ENCODE measurements at places on chromosomes 7 and 10. TPM values are rescaled to one million over a fixed set of nuclear protein-coding genes. Genes with fewer than 3 reads are reported as not detected.

SLC29A4 gene
- total RNA-seq = 2.7 TPM

UPK3B gene
- total RNA-seq = 16.6 TPM

HIBADH gene
- total RNA-seq = 27.1 TPM

CUZD1 gene
- total RNA-seq = 0.56 TPM

HABP2 gene
- 0.77 TPM for total RNA-seq

DNA sequence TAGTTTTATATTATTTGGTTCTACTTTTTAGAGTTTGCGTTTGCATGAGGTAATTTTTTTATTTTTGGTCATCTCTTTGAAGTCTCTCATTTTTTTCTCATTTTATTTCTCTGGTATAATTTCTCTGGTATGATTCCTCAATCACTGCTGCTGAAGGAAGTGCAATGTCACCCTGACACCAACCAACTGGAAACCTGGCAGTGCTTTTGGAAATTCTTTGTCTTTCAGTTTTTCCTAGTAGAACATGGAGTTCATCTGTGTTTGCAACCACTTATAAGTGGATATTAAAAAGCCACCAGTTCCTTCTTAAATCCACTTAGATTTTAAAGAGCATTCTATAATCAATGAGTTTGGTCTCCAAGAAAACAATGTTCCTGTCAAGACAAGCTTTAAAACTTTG, 291.8 kb downstream of the PRKG1 start:
- no peaks in the 10 kb centered on the region for H3K4me1 ChIP-seq
- no peak for DNase-seq
- no peak overlapping the region for H3K4me3 ChIP-seq
- H3K27ac ChIP-seq = no peak overlapping the region

- no peak for DNase-seq
- no peak overlapping the region for H3K4me3 ChIP-seq
- H3K27me3 ChIP-seq = no peaks in the 10 kb centered on the region
- H3K36me3 ChIP-seq = no peaks in the 10 kb centered on the region
Measured at GRCh38 chr7:41152179-41152678, 550.7 kb downstream of the INHBA start.

DNA sequence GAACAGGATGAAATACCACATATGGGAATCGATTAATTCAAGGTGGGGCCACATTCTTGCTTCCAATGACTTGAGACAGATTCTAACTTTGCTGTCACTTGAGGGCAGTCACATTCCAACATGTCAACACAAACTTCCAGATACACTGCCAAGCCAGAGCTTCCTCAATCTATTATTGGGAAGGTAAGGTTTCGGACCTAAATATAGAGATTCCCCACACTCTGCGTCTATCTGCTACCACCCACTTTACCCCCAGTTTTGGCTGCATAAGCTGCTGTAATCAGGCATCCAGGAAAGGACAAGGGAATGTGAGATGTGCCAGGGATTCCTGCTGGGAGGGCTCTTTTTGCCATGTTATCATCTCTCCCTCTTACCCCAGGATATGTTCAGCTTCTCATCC, 20.5 kb upstream of the DGKI start:
- no peak overlapping the region for H3K4me3 ChIP-seq
- no peak for DNase-seq
- H3K27ac ChIP-seq = no peak overlapping the region
- H3K27me3 ChIP-seq = no peaks in the 10 kb centered on the region
- no peaks in the 10 kb centered on the region for H3K4me1 ChIP-seq

- peaks cover 12% of the 10 kb centered on the region for H3K4me1 ChIP-seq
- no peak for DNase-seq
- H3K4me3 ChIP-seq = no peak overlapping the region
- no peaks in the 10 kb centered on the region for H3K36me3 ChIP-seq
- H3K27me3 ChIP-seq = no peaks in the 10 kb centered on the region
Measured at GRCh38 chr7:151936207-151936606, 20.0 kb upstream of the GALNTL5 start.

DNA sequence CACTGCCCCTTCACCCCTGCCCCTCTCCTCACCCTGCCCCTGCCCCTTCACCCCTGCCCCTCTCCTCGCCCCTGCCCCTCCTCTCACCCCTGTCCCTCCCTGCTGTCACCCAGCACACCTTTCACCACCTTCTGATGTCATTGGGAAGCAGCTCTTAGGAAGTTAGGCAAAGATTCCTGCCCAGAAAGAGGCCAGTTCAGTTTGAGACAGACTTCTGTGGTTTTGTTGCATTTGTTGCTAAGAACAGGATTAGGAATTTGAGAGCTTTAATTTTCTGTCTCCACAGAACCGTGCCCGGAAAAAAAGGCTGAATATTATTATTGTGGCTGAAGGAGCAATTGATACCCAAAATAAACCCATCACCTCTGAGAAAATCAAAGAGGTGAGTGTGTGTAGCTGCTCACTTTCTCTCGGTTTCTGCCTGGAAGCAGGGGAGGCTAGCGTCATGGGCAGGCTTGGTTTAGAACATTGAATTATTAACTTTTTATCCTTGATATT, 39.6 kb downstream of the PFKP start:
- H3K27ac ChIP-seq = peak overlapping the region; percentile 39
- peaks cover 22% of the 10 kb centered on the region for H3K36me3 ChIP-seq
- H3K4me3 ChIP-seq = no peak overlapping the region

DNA sequence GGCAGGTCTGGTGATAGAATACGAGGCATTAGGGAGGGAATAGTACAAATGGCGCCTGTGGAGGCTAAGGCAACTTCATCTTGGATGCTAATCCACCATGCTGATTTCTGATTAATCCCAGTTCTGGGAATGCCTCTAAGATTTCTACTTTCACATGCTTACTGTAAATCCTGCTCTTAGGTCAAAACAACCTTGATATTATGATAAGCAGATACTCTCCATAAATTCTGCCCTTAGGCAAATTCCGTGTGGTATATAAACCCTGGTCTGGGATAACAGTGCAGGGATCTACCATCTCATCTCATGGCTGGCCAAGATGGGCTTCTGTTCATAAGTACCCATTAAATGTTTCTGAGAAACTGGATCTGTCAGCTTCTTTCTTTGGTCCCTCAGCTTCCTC, 11.4 kb upstream of the NEUROG3 start:
- H3K27ac ChIP-seq = no peak overlapping the region
- no peaks in the 10 kb centered on the region for H3K4me1 ChIP-seq
- DNase-seq = no peak
- peaks cover 18% of the 10 kb centered on the region for H3K27me3 ChIP-seq
- H3K36me3 ChIP-seq = no peaks in the 10 kb centered on the region

GRCh38 chr10:98030991-98031431, 590 bp upstream of the CRTAC1 start:
- peaks cover 15% of the 10 kb centered on the region for H3K4me1 ChIP-seq
- H3K27me3 ChIP-seq = peaks cover 67% of the 10 kb centered on the region
- peak overlapping the region; percentile 53 for H3K4me3 ChIP-seq
- DNase-seq = no peak

DNA sequence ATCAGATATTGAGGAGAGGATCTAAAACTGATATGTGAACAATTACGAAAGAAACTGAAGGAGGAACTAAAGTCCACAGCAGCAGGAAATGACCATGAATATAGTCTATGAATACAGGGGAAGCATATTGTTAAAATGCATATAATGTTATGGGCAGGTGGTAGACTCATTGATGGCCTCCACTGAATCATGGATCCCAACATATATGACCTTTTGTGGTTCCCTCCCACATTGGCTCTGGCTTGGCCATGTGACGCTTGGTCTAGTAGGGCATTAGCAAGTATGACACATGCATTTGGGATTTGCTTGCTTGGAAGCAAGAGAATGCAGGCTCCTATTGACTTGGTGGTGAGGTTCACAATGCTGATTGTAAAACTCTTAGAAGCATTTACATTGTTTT, 55.2 kb upstream of the RAB18 start:
- H3K4me1 ChIP-seq = no peaks in the 10 kb centered on the region
- H3K4me3 ChIP-seq = no peak overlapping the region
- no peak overlapping the region for H3K27ac ChIP-seq
- H3K27me3 ChIP-seq = no peaks in the 10 kb centered on the region

DNA sequence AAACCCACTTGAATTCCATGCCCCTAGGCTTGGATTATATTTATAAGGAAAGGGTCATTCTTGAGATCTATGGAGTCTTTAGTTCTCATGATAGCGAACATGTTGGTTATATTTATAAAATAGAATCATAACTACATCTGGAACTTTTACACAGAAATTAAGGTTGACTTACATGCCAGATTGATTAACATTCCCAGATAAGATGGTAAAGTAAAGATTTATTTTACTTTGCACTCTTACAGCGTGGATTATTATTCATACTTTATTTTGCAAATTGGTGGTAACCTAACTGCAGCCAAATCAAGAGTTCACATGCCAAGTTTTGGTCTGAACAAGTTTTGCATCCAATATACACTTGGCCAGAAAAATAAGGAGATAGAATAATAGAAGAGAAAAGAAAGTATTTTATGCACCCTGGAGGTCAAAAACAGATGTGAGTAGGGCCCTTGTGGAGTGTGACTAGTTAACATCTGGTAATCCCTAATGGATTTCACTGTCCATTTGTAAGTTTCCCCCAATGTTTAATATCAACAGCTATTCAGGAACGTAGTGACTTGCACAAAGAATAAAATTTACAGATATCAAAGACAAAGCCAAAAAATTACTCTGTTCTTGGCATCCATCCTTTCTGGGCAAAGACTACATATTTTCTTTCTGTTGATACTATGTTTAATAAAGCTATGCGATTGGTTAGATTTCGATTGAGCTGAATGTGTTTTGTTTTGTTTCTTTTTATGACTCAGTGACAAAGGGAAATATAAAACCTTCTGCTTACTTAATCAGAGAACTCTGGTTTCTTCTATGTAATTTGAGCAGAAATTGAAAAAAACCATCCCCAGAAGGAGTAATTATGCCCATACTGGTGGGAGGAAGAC, 10.1 kb upstream of the TMEM26 start:
- no peaks in the 10 kb centered on the region for H3K36me3 ChIP-seq
- H3K4me1 ChIP-seq = no peaks in the 10 kb centered on the region
- H3K27me3 ChIP-seq = no peaks in the 10 kb centered on the region

GRCh38 chr10:74891053-74891452, 64.7 kb downstream of the KAT6B start:
- peaks cover 11% of the 10 kb centered on the region for H3K4me1 ChIP-seq
- no peak overlapping the region for H3K27ac ChIP-seq
- DNase-seq = no peak
- no peak overlapping the region for H3K4me3 ChIP-seq
- H3K27me3 ChIP-seq = no peaks in the 10 kb centered on the region

DNA sequence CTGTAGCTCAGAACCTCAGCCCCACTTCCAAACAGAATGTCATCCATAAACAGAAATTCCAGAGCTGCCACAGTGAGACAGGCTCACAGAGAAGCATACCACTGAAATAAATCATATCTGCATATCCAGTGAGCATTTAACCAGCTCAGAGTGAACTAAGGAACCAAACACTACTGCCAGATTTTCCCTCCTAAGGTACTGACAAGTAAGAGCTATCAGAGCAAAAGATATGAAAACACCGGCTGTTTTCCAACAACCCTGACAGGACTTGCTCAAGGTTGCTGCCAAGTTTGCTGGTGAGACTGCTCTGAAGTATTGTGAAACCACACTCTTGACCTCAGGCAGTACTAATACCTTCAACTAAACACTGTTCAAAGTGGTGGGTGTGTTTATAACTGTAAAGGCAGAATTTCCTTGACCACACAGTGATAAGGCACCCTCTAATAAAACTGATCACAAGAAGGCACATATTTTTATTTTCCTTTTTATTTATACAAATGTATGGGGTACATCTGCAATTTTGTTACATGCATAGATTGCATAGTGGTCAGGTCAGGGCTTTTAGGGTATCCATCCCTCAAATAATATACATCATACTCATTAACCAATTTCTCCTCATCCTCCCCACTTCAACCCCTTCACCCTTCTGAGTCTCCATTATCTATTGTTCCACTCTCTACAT, 18.3 kb downstream of the SGMS1 start:
- no peak for DNase-seq
- H3K36me3 ChIP-seq = no peaks in the 10 kb centered on the region
- H3K27me3 ChIP-seq = no peaks in the 10 kb centered on the region
- H3K4me3 ChIP-seq = no peak overlapping the region
- H3K4me1 ChIP-seq = peaks cover 73% of the 10 kb centered on the region

- H3K27ac ChIP-seq = no peak overlapping the region
- no peaks in the 10 kb centered on the region for H3K4me1 ChIP-seq
- DNase-seq = no peak
- no peaks in the 10 kb centered on the region for H3K27me3 ChIP-seq
Measured at GRCh38 chr7:34806831-34807230, 148.8 kb downstream of the NPSR1 start.
